Skin of body (tissue), 3 donors: ENCODE measurements at places on chromosomes 1 and 21. TPM values are rescaled to one million over a fixed set of nuclear protein-coding genes. Genes with fewer than 3 reads are reported as not detected.

ANGPTL1 gene
- 104 TPM for total RNA-seq

OR2T33 gene
- not detected for total RNA-seq

TTC39A gene
- 4.9 TPM for total RNA-seq

KIAA1614 gene
- 4.5 TPM for total RNA-seq

ARHGEF16 gene
- total RNA-seq, result 5.4 TPM

HES5 gene
- total RNA-seq, result 1.5 TPM

OR14K1 gene
- not detected for total RNA-seq

LRRC38 gene
- total RNA-seq, result 1.4 TPM

DNA sequence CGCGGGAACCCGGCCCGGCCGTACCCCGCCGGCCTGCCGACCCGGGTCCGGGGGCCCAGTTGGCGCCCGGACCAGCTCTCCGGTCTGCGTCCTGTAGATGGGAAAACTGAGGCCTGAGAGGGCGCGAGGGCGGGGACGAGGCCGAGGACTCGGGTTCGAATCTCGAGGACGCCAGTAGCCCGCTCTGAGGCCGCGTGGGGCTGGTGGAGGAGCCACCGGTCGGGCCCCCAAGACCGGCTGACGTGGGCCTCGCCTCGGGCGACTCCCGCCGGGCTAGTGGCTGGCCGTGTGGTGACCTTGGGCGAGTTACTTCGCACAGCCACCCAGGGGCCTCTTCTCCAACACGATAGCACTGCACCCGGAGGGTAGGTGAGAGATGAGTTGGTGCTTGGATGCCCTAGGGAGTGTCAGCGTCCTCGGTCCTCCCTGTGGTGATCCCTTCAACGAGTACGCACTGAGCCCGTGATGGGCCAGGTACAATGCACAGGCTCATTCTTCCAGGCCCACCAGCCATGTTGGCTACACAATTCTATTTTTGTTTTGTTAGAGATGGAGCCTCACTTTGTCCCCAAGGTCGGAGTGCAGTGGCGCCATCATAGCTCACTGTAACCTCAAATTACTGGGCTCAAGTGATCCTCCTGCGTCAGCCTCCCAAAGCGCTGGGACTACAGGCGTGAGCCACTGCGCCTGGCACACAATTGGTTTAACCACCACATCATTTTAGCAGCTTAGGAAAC lies 404 bp upstream of the SCMH1 start:
- no peak for DNase-seq

DNA sequence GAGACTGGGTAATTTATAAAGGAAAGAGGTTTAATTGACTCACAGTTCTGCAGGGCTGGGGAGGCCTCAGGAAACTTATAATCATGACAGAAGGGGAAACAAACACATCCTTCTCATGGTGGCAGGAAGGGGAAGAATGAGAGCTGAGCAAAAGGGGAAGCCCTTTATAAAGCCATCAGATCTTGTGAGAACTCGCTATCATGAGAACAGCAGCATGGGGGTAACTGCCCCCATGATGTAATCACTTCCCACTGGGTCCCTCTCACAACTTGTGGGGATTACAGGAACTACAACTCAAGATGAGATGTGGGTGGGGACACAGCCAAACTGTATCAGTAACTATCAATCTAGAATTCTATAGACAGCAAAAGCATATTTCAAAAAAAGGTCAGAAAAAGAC lies 64.7 kb upstream of the ACTRT2 start:
- no peak for DNase-seq

DNA sequence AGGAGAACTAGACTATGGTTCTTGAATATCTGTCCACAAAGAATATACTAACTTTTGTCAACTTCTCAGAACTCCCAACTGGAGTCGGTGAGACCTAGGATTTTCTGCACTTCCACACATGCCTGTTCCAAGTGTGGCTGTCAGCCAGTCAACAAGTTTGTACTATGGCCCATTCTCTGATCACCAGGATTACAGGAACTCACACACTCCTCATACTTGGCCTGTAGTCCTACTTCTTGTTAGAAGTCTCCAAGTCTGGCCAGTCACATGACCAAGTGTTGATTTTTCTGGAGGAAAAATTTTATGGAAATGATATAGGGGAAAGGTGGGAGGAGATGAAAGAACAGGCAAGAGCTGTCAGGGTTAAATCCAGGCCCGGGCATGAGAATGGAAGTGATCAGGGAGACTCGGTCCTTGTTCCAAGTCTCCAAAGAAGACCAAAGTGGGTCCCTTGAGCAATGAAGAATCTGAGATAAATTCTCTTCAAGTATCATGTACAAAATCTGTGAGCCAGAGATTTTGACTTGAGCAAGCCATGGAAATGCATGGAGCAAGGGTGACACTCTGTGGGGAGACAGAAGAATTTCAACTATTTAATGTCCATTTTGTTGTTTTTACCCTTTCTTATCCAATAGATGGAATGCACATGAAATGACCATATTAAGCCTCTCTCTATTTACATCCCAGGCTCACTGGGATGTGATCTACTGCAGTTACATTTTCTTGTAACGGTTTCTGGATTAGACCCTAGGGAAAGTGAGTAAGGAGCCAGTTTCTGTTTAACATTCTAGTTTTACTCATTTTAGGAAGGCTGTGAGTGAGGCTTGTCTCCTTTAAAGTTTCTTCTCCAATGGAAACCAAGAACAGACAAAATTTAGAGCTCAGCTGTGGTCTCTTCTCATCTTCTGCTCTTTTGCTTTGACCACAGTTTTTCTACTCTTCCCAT lies 320.9 kb downstream of the ASTN1 start:
- peak; percentile 92 for DNase-seq

DNA sequence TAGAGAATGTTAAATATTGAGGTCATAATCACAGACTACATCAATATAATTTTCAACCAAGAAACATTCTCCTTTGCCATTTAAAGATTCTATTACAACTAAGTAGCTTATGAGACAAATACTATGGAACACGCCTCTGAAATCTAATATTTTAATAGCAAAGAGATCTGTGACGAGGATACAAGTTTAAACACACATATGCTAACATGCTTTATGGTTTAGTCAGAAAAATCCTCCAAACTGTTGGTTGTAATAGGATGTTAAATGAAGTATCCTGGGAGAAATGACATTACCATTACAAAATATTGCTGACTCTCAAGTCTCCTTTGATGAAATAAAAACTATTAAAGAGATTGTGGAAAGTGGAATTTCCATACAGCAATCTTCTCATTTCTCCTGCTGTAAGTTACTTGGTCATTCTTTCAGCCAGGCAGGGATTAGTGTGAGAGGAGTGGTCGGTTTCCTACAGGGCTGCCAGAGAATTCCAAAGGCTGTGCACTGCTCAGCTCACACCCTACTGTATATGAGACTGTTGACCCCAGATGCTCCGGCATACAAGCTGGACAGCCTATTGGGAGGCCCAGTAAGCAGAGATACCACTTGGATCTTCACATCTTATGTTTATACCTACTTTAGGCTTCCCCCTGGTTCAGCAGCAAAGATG lies 26.6 kb downstream of the SCYL3 start:
- no peak for DNase-seq

DNA sequence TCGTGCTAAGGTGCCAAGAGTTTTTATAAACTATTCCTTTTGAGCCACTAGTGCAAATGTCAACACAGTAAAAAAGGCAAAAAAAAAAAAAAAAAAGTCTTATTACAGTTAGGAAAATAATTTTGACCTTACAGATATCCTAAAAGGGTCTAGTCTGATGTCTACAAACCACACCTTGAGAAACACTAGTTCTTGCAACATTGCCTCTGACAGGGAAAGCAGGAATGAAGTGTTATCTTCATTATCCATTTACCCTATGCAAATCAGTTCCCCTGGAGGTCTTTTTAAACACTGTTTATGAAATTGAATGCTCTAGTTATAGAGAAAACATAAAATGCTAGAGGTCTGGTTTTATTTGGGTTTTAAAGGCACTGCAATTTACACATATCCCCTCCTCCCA lies 115.2 kb upstream of the DMRTA2 start:
- no peak for DNase-seq

DNA sequence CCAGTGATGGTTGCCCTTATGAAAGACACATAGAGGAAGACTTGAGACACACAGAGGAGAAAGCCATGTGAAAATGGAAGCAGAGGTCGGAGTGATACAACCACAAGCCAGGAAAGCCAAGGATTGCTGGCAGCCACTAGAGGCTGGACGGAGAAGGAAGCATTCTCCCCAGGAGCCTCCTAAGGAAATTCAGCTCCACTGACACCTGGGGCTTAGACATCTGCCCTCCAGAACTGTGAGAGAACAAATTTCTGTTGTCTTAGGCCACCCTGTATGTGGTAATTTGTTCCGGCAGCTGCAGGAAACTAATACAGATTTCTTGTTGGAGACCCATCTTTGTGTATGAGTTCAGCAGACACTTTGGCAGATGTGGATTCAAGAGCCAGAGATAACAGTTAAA lies 126.9 kb upstream of the ATP1A1 start:
- no peak for DNase-seq

- peak; percentile 61 for DNase-seq
These were observed 314 bp downstream of the DPH5 start for GRCh38 chr1:101025283-101025656.

DNA sequence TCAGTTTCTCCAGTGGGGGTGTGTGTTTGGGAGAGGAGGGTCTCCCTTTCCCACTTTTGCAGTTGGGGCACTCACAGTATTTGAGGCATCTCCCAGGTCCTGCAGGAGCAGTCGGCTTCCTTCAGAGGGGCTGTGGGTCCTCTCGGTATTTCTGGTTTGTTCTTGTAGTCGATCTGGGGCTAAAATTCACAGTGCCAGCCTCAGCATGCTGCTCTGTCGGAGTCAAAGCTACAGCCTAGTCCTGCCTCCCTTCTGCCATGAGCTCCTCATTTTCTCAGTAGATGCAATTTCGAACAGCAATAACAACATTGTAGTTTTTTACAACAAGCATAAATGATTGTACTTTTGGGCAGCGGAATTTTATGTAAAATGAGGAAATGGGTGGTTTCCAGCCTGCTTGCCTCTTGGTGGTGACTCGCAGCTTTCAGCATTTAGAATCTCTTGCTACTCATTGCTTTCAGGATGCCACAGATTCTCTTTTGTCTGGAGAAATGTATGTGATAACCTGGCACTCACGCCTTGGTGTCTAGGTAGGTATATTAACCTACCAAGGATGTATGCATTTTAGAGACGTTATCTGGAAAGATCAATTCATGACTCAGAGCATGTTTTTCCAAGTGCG lies 82.4 kb upstream of the C21orf91 start:
- no peak for DNase-seq

DNA sequence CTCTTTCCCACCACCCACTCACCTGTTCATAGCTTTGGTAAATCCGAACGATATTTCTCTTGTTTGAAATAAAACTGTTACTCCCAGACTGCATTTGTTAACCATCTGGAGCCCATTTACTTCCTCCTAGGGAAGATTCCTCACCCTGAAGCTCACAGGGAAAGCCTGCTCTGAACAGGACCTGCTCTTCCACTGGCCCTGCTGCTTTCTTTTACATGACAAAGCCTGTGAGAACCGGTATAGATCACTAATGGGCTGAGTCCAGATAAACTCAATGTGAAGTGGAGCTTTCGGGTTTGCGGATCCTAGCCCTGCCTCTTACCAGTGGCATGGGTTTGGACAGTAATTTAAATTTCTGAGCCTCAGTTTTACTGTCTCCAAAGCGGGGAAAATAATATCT lies 45.2 kb downstream of the FAM163A start:
- DNase-seq, result no peak

GRCh38 chr1:12072741-12073140 lies 9.6 kb downstream of the TNFRSF8 start:
- DNase-seq, result no peak

DNA sequence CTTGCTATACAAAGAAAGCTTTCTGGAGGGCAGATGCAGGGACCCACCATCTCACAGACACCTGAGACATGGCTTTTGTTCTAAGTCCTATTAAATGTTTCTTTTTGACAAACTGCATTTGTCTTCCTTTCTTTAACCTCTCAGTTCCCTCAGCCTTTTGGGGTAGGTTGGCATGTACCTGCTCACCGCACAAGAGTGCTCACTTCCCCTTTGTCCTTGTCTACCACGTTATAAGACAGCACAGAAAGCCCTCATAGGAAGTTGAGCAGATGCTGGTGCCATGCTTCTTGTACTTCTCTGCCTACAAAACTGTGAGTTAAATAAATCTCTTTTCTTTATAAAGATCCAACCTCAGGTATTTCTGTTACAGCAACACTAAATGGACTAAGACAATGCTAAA lies 31.9 kb upstream of the RGS21 start:
- no peak for DNase-seq

- DNase-seq, result no peak
These were observed 29.4 kb upstream of the PPP2R5A start for GRCh38 chr1:212255705-212256307.

- DNase-seq, result peak; percentile 33
These were observed 32.1 kb downstream of the JAK1 start for GRCh38 chr1:64934115-64934877.

- DNase-seq, result no peak
These were observed 970.6 kb downstream of the NCAM2 start for GRCh38 chr21:21968810-21969209.

- no peak for DNase-seq
These were observed 142.8 kb downstream of the ASTN1 start for GRCh38 chr1:177021687-177022086.

GRCh38 chr21:33380483-33380998 lies 22.7 kb upstream of the IFNGR2 start:
- DNase-seq, result peak; percentile 57

DNA sequence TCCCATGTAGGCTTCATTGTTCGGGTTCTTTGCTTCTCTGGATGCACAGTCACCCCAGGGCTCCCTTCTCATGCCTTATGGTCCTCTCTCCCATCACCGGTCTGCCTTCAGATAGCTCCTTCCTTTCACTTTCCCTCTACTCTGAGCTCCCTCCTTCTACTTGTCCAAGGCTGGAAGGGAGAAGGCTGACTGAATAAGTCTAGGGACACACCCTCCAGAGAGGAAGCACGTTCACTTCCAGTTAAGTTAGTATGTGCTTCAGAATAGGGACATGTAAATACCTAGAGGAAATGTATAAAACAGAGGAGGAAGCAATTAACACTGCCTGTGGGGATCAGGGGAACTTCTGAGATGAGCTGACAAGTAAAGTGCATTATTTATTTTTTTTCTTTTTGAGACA lies 23.5 kb downstream of the CXADR start:
- DNase-seq, result no peak
